ENCODE measurements at places on chromosomes 7 and 10.

GRCh38 chr7:123705211-123705901, 43.4 kb downstream of the WASL start:
- DNase-seq, result no peak

- DNase-seq, result no peak
Measured at GRCh38 chr10:121460733-121461132, 137.5 kb downstream of the FGFR2 start.

- no peak for DNase-seq
Measured at GRCh38 chr7:138970446-138970845, 10.7 kb downstream of the KIAA1549 start.

- no peak for DNase-seq
Measured at GRCh38 chr10:105797234-105797890, 1156.3 kb downstream of the SORCS3 start.

DNA sequence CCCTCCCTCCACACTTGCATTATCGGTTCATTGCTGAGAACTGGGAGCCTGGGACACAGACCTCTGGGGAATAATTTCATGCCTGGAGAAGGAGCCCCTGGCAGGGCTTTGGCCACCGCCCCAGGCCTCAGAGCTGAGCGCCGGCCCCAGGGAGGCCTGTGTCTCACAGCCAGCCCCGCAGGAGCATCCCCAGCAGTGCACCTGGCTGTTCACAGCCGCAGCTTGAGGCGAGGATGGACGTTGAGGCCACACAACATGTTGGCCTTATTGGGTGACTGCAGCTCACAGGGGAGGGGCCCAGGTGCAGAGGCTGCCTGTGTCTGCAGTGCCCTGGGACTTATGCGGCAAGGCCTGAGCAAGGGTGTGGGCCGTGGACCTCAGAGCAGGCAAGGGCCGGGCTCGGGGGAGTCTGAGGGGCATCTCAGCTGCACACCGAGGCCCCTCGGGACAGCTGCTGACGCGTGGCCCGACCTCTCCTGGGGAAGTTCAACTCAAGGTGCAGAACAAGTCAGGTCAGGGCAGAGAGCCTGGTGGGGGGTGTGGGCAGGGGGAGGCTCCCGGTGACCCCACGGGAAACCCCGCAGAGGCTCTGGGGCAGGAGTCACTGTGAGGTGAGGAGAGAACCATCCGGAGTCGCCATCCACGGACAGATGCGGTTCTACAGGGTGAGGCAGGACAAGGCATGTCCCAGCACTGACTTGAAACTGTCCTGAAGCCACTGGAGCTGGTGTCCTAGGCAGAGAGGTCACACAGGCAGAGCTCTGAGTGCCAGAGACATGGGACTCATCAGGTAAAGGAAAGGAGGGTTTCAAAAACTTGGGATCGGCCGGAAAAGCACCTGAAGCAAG, 13.1 kb upstream of the UBE3C start:
- no peak for DNase-seq

- no peak for DNase-seq
Measured at GRCh38 chr7:22417349-22417748, 60.4 kb upstream of the RAPGEF5 start.

- DNase-seq, result no peak
Measured at GRCh38 chr7:89064831-89065230, 269.3 kb upstream of the TEX47 start.

GRCh38 chr10:45256246-45256645, 59.2 kb downstream of the OR13A1 start:
- no peak for DNase-seq

Measured in CD4-positive, alpha-beta T cell (primary cell).